WERI-Rb-1 (cell line): ENCODE measurements at places on chromosomes 5 and 9.

DNA sequence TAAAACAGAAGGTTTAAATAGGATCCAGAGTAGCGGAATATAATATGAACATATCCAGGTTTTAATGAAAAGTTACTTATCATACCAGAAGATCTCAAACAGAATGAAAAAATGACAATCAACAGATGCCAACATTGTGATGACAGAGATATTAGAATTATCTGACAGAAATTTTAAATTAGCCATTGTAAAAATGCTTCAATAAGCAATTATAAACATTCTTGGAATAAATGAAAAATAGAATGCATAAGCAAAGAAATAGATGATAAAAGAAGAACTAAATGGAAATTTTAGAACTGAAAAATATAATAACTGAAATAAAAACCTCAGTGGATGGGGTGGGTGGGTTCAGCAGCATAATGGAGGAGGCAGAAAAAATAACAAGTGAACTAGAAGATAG lies 37.2 kb downstream of the ZMAT2 start:
- DNase-seq = no peak

DNA sequence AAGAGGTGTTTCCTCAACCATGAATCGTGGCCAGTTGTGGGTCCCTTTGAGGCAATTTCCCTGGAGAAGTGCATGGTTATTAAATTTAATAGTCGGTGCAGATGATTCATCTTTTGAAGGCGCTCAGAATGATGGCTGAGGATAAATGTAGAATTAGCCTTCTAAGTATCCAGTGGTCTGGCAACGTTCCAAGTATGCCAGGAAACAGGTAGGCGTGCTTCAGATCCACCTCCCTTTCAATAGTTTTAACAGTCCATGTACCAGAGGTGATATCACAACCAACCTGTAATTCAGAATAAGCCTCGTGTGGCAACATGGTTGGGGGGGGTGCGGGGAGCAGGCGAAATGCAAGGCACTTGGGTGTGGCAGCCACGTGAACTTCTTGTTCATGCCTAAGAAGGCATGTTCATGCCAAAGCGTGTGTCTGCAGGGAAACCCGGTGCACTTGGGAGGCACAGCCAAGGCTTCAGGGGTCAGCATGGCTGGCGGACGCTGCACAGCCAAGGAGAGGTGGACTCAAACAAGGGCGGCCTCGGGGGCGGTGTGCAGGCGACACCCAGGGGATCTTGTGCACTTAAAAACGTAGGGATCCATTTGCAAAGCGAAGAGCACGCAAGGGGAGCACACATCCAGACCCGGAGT lies 5.2 kb upstream of the NKD2 start:
- peak; percentile 8 for DNase-seq

DNA sequence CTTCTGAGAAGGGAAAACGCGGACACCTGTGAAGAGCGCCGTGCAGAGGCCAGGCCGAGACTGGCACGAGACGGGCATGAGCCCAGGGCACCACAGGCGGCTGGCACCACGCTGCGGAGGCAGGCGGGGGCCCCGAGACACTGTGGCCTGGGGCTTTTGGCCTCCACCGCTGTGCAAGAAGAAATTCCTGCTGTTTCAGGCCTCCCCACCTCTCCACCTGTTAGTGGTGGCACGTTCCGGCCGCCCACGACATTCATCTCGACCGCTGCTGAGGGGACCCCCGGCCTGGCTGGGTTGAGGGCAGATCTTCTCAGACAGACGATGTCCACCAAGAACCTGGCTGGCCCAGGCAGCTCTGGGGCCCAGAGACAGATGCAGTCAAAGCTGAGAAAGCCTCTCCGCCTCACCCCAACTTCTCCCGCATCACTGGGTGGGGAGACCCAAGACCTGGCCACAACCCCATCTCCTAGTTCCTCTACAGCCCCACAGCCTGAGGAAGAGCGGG lies 11.5 kb downstream of the NACC2 start:
- no peak for DNase-seq

GRCh38 chr9:136784249-136784996 lies 6.7 kb upstream of the TMEM141 start:
- DNase-seq = no peak

DNA sequence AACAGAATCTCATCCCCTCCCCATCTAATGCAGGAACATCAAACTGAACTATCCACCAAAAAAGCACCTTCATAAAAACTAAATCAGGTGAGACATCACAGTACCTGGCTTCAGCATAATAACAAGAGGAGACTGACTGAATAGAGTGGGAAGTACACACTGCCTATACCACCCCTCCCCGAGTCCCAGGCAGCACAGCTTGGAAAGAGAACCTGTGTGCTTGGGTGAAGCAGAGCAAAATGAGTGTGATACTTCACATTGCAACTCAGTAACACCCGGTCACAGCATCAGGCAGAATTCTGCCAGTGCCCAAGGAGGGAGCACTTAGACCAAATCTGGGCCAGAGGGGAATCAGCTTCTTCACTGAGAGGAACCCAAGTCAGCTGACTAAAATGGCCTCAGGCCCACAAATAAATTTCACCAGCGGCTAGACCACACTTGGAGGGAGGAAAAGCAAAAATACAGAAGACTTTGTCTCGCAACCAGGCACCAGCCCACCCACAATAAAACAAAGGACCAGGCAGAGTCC lies 69.3 kb upstream of the OR2K2 start:
- no peak for DNase-seq

- DNase-seq = no peak
Observed at GRCh38 chr5:16784843-16785791, 151.0 kb downstream of the MYO10 start.

DNA sequence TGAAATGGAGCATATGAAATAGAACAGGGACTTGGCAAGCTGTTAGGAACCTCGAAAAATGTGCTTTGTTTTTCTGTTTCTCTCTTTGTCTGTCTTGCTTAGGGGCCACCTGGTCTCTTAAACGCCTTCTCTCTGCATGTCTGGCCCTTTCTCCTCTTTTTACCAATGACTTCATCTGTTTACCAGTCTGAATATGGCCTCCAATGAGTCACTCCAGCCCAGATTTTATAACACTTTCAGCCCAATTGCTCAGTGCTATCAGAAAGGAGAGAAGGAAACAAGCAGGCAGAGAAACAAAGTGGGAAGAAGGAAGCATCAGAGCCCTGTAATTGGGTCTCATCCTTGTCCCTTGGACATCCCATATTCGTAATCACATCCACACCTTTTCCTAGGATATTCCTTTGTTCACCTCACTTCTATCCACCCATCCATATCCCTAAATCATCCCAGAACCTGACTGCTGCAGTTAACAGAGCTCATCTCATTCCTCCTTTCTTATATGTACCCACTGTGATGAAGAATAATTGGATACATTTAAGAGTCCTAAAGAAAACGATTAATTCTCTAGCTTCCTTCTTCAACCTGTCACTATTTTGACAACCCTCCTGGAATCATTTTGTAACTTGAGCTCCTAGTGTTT lies 151.8 kb upstream of the GPR151 start:
- no peak for DNase-seq

- no peak for DNase-seq
Observed at GRCh38 chr5:141821430-141821925, 56.7 kb downstream of the PCDH1 start.

DNA sequence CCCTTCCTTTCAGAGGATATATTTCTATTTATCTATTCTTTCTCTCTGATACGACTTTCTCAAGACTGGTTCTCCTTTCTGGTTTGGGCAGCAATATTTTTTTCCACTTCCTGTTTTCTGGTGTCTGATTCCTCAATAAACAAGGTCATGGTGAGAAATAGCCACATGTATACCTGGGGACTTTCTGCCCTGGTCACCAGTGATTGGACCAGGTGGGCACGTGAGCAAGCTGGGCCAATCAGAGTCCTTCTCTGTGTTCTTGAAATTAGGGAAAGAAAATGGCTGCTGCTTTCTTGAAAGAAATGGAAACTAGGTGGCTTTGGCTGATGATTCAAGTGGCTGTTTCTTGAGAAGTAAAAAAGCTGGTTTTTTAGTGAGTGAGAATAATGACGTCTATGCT lies 18.4 kb upstream of the GSN start:
- no peak for DNase-seq

- DNase-seq = no peak
Observed at GRCh38 chr5:98810206-98810605, 36.7 kb downstream of the RGMB start.

GRCh38 chr9:38423273-38423972 lies 831 bp downstream of the IGFBPL1 start:
- DNase-seq = no peak

- no peak for DNase-seq
Observed at GRCh38 chr9:88446728-88447127, 58.5 kb downstream of the SPIN1 start.

DNA sequence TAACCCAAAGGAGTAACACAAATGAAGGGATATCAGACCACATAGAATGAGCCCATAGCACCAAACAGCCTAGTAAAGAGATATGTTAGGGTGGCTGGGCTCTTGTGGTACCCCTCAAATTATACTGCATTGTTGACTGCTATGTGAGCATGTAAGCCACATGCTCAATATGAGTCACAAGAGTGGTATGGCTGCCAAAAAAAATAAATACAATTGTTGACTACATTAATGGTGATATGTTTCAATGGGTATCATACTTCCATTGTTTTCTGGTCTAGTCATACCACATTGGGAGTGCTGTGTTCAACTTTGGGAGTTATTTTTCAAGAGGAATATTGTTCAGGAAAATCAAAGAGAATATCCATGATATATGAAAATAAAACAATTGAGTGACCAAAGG lies 162.4 kb upstream of the PIK3R1 start:
- DNase-seq = no peak

- peak; percentile 16 for DNase-seq
Observed at GRCh38 chr9:118038713-118039112, 334.5 kb downstream of the TLR4 start.

DNA sequence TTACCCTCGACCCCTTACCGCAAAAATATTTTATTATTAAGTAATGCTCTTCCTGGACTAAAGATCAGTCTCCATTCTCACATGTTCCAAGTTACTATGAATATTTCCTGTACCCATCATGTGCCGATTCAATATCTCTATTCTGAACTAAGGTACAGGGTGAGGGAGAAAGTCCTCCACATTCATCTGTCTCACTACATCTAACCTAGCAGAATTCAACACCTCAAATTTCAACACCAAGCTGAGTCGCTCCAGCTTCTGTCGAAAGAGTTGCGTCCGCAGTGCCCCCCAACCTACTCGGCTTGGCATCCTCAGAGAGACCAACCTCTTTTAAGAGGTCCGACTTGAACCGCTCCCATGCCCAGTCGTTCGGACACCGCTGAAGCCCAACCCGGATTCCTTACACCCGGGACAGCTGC lies 1.0 kb downstream of the CERT1 start:
- no peak for DNase-seq

DNA sequence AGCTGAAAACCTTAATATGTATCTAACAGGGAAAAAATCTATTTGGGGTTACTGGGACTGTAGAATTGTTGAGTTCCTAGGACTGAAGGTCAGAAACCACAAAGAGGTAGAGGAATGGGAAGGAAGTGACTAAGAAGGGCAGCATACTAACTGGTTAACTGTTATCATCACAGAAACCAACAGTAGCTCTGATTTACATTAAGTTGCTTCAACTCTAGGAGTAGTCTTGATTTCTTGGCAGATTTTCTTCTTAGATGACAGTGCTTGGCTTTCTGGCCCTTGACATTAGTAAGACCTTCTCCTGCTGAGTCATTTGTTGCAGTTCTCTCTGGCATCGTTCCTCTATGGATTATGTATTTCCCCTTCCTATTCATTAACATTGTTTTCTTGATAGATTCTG lies 116.1 kb upstream of the RASA1 start:
- DNase-seq = no peak

- DNase-seq = no peak
Observed at GRCh38 chr5:173217626-173218397, 17.2 kb downstream of the NKX2-5 start.

DNA sequence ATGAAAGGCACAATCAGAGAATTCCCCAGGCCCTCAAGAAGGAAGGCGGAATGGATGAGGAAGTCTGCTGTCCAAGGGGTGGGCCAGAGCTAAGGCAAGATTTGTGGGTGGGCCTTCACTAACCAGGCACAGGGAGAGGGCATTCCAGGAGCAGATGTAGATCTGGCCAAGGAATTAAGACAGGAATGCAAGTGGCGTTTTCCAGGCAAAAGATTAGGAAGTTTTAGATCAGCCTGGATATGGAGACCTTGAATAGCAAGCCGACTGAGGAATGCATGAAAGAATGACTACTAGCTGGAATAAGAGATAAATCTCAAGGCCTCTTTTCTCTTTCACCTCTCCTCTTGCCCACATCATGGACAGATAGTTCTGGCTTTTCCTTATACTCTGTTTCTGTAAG lies 68.5 kb downstream of the GHR start:
- no peak for DNase-seq

GRCh38 chr9:116360016-116360415 lies 206.4 kb downstream of the PAPPA start:
- DNase-seq = no peak

DNA sequence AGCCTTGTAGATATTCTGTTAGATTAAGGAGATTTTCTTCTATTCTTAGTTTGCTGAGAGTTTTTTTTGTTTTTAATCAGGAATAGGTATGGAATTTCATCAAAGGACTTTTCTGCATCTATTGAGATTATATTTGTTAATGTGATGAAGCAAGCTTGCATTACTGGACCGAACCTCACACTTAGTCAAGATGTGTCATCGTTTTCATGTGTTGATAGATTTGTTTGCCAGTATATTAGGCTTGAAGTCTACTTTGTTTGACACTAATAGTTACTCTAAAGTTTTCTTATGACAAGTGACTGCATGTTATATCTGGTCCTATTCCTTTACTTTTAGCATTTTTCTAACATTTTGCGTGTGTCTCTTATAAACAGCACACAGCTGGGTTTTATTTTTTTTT lies 12.4 kb upstream of the HACD4 start:
- DNase-seq = no peak

GRCh38 chr9:4555236-4555635 lies 65.0 kb downstream of the SLC1A1 start:
- DNase-seq = no peak

- DNase-seq = peak; percentile 24
Observed at GRCh38 chr5:96997265-96997859, 61.5 kb downstream of the LNPEP start.

GRCh38 chr9:113808391-113809358 lies 67.4 kb upstream of the ZNF618 start:
- no peak for DNase-seq

GRCh38 chr5:27290172-27290571 lies 251.8 kb upstream of the CDH9 start:
- no peak for DNase-seq

DNA sequence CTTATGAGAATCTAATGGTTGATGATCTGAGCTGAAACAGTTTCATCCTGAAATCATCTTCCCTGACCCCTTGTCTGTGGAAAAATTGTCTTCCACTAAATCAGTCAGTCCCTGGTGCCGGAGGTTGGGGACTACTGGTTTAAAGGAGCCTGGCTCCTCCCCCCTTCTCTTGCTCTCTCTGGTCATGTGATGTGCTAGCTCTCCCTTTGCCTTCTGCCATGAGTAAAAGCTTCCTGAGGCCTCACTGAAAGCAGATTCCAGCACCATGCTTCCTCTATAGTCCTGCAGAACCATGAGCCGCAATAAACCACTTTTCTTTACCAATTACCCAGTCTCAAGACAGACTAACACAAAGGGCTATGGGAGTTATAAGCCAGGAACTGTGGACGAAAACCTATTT lies 54.7 kb downstream of the RASA1 start:
- DNase-seq = no peak
